ENCODE measurements at places on chromosomes 1 and 21.

DNA sequence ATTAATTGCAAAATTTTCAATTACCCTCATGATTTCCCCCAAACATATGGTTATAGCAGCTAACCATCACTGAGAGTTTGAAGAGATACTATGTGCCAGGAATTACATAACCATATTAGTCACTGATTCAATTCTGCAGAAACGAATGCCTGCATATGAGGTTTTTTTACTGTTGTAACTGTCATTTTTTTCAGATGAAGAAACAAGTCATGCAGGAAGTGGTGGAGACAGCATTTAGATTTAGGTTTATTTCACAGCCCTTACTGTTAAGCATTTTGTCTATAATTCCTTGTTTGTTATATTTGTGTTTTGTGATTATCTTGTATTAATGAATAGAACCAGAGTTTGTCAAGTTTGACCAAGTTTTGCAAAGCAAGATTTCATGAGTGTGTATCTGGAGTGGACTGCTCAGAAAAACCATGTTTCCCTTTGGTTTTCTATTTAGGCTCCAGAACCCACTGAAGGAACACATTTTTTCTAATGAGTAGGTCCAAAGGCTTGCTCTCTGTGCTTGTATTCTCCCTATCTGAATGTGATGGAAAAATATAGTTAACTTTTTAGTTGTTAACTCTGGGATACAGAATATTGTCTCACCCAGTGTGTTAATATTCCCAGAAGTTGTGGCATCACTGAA, 308.5 kb upstream of the ADAMTS5 start:
- no peak for DNase-seq

DNA sequence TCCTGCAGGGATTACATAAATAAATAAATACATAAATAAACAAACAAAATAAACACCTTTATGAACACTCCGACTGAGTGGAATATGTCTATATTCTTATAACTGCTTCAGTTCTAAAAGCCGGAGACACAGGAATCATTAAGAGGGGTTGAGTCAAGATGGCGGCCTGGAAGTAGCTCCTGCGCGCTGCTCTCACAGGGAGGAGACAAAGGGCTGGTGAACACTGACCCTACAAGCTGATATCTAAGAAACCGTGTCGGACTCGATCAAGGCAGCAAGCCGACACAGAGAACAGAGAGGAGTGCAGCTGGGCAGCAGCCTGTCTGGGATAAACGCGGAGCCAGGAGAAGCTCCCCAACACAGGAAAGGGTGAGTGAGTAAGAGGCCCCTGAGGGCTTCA, 1098.6 kb upstream of the NCAM2 start:
- no peak for DNase-seq

GRCh38 chr1:172941471-172941870, 109.3 kb downstream of the TNFSF18 start:
- no peak for DNase-seq

GRCh38 chr1:117675907-117676430, 70.1 kb downstream of the TENT5C start:
- no peak for DNase-seq

GRCh38 chr21:35683664-35684304, 376.5 kb downstream of the SETD4 start:
- DNase-seq: no peak

- DNase-seq: no peak
Observed at GRCh38 chr1:225479341-225479740, 51.5 kb upstream of the LBR start.

GRCh38 chr1:156898971-156899664, 5.6 kb downstream of the PEAR1 start:
- no peak for DNase-seq

DNA sequence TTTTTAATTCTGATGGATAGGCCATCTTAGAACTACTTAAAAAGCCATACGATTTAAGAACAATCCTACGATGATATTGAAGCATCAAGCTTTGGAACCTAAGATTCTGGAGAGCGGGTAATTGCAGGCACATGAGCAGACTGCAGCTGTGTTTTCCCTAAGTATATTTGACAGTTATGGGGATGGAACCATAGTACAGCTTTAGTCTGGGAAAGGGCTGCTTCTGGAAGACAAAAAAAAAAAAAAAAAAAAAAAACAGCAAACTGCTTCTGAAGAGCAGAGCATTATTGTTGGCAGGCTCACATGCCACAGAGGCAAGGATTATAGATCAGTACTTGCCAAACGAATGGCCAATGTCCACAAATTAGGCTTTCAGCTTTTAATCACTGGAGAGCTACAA, 1618.7 kb downstream of the AMY1C start:
- DNase-seq: no peak

DNA sequence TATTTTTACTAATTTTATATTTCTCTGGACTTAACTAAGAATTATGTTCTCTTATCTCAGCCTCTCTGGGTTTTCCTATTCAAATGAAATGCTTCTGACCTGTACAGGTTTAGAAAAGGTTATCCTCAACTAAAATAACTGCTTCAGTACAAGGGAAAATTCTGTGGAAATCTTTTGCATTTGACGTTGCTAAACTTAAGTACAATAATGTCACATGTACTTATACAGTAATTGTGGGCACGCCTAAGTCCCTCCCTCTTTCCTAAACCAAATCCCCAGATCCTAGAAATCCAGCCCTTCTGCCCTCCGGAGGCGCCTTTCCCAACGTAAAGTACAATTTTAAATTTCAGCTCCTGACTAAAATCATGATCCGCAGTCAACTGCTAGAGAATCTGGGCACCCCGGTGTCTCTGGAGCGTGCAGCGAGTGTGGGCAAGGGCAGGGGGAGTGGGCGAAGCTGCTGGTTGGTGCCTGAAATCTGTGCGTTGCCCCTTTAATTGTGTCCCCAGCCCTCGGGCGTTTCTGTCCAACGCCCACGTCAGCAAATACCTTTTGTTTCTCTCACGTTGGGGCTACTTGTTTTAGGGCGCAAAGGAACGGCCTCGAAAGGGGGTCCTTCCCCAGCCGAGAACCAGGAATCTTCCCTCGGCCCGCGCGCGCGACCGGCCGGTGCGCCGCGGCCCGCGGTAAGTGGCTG, at the start of gene ZBTB8A:
TSS of gene ZBTB8A (plus strand) at position 541 of the 697 bp plus-strand sequence. CDS start 53,505 bp downstream, outside the sequence.
- DNase-seq: peak; percentile 34

DNA sequence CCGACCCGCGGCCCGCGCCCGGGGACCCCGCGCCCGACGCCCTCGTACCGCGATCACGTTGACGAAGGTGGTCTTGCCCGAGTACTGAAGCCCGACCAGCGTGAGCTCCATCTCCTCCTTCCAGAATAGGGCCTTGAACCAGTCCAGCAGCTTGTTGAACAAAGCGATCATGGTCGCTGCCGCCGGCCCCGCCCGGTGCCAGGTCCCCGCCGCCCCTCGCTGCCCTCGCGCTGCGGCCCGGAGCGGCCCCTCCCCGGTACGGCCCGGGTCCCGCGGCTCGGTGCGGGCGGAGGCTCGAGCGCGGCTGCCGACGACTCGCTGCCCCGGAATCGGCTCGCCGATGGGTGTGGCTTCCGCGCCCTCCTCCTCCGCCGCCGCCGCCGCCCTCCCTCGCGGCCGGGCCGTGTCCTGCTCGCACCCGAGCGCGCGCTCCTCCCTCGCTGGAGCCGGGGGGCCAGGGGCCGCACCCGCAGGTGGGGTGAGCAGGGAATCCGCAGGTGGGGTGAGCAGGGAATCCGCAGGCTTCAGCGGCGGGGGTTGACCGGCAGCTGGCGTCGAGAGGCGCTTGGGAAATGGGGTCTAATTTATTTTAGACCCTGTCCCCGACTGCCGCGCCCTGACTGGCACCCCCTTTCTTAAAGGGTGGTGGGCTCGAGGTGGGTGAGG, at the start of gene ARL8A:
TSS of gene ARL8A (minus strand) at position 336 of the 666 bp plus-strand sequence. CDS start at position 171, 165 bp downstream.
- peak; percentile 75 for DNase-seq

DNA sequence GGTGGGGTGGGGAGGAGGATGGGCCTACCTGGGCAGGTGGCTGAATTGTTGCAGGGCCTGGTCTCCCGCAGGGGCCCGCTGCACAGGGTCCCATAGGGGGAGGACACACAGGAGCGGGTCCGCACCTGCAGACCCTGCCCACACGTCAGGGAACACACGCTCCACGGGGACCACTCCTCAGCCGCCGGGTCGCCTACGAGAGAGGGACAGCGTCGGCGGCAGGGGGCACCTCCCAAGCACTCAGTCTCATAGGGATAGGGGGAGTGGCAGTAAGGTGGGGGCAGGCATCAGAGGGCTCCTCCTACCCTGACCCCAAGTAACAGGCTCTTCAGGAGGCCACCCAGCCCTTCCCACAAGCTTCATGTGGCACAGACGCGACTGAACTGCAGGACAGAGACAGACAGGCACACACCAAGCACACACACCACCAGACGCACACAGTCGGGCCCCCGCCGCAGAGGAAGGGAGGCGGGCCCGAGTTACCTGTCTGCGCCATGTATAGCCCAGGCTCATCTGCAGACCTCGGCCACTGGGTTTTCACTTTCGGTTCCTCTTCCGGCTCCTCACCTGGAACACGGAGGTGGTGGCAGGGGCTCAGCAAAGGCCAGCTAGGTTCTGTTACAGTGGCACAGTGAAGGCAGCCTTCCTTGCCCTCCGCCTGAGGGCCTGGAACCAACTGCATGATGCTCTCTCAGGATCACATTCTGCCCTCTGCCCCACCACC, 19.8 kb downstream of the ADGRB2 start:
- DNase-seq: no peak

- no peak for DNase-seq
Observed at GRCh38 chr1:223700942-223701637, 11.2 kb upstream of the CAPN2 start.

DNA sequence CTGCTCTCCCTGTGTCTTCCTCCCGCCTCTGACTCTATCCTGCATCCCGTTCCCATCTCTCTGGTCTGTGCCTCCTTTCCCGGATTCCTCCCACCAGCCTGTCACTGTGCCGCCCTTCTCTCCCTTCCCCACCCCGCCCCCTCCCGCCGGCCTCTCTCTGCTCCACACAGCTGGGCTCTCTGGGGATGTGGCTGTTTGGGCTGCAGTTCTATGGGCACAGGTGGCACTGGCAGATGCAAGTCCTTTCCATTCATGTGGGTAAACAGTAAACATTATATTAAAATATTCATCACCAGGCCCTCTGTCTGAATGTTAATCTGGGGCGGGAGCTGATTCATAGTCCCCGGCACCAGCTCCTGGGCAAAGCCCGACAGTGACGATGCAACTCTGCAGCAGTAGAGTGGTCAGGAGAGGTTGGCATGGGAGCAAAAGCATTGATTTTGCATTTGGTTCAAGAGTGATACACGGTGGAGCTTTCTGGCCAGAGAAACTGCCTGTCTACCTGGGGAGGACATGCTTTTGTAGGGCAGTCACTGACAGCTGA, 249.3 kb downstream of the TNR start:
- peak; percentile 26 for DNase-seq

GRCh38 chr1:197825541-197825940, 50.3 kb upstream of the DENND1B start:
- no peak for DNase-seq

GRCh38 chr21:27206368-27206982, 239.6 kb upstream of the ADAMTS5 start:
- DNase-seq: no peak

- no peak for DNase-seq
Observed at GRCh38 chr1:162753998-162754585, 36.4 kb upstream of the HSD17B7 start.

GRCh38 chr1:234924450-234925355, 203.9 kb downstream of the TOMM20 start:
- DNase-seq: no peak

DNA sequence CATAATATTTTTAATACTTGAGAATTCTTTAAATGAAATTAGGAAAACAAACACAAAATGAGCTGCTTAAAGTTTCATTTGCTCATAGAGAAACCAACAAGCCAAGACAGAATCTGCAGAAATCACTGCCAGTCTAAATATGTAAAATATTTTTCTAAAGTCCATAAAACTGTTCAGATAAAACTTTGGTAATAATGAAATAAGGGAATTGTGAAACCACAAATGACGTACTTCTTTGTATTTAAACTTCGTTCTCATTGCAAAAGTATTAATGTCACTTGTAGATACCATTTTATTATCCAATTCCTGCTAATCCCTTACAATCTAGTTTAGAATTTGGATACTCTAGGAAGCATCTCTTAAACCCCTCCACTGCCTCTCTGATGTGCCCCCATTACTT, 234.5 kb upstream of the NEGR1 start:
- DNase-seq: no peak

GRCh38 chr21:32136546-32136945, 142.3 kb downstream of the MIS18A start:
- DNase-seq: no peak

- no peak for DNase-seq
Observed at GRCh38 chr1:41919131-41919530, 409 bp upstream of the HIVEP3 start.

GRCh38 chr1:167312871-167313270, 92.2 kb downstream of the POU2F1 start:
- DNase-seq: no peak

DNA sequence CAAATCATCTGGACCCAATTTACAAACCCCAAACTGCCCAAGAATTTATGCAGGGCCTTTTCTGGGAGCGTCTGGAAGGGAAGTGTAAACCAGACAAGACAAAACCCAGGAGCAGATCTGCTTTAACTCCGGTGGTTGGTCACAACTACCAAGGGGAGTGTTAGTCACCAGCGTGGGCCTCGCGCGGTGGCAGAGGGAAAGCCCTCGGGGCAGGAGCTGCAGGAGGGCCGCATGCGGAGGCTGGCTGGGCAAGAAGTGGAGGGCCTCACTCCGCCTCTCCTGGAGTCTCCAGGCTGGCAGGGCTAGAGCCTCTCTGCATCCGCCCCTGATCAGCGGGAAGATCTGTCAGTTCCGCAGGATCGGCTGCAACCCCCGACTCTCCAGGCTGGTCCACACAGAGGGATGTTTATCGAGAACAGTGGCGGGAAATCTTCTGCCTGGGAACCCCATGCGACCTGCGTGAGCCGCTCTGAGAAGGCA, 2.0 kb downstream of the COL24A1 start:
- DNase-seq: no peak

GRCh38 chr1:58986996-58987767, 203.3 kb upstream of the JUN start:
- no peak for DNase-seq

DNA sequence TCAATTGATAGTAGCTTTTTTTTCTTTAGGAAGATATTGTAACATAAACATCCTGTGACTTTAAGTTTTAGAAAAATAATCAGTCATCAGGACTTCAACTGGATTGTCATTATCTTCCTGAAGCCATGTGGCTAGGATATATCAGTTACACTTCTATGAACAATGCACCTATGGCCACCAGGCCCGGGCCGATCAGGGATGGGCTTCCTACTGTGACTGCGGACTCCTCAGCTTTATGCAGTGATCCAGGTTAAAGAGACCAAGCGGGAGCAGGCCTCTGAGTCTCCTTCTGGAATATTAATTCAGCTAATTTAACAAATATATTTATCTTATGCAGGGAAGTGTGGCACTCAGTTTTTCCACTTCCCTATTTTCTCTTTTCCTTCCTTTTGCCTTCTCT, 200.6 kb downstream of the ADGRL2 start:
- DNase-seq: no peak

Measured in NCI-H2107 (cell line).